ENCODE measurements at places on chromosomes 4 and X. TPM values are rescaled to one million over a fixed set of nuclear protein-coding genes. Genes with fewer than 3 reads are reported as not detected.

The TIGD4 gene
- total RNA-seq: not detected

The HPGD gene
- total RNA-seq: not detected

The F11 gene
- total RNA-seq: not detected

The KIAA1210 gene
- total RNA-seq: not detected

The FAM47A gene
- not detected for total RNA-seq

The TLL1 gene
- total RNA-seq: 37.7 TPM

The UGT2B17 gene
- not detected for total RNA-seq

The SLC10A7 gene
- 7.3 TPM for total RNA-seq

The SHROOM2 gene
- 5.4 TPM for total RNA-seq

The MID1 gene
- total RNA-seq: 36.9 TPM

The RNF128 gene
- under 0.01 TPM for total RNA-seq

The ARAP2 gene
- total RNA-seq: 0.40 TPM

The GPC3 gene
- not detected for total RNA-seq

The HERC5 gene
- 0.65 TPM for total RNA-seq

The CPZ gene
- not detected for total RNA-seq

The LNX1 gene
- total RNA-seq: 10.1 TPM

The MAGEA2 gene
- not detected for total RNA-seq

The DDIT4L gene
- 2.6 TPM for total RNA-seq

The C4orf50 gene
- under 0.01 TPM for total RNA-seq

The NOX1 gene
- total RNA-seq: not detected

The ZNF711 gene
- 4.6 TPM for total RNA-seq

The MAP7D2 gene
- under 0.01 TPM for total RNA-seq

The SULT1E1 gene
- total RNA-seq: 3.4 TPM

The SMPX gene
- not detected for total RNA-seq

The FAM184B gene
- total RNA-seq: not detected

The SAGE1 gene
- not detected for total RNA-seq

The EREG gene
- total RNA-seq: not detected

The REELD1 gene
- not detected for total RNA-seq

The CT45A10 gene
- not detected for total RNA-seq

The INTS6L gene
- total RNA-seq: 0.44 TPM

Measured in lung microvascular endothelial cell (primary cell).